ENCODE measurements at places on chromosomes 2 and 18.

- DNase-seq, result no peak
Observed at GRCh38 chr2:109126501-109126860, 2.5 kb upstream of the SH3RF3 start.

GRCh38 chr2:215723631-215724011 lies 287.8 kb upstream of the FN1 start:
- DNase-seq, result no peak

- DNase-seq, result no peak
Observed at GRCh38 chr2:54591551-54591950, 131.9 kb upstream of the EML6 start.

- DNase-seq, result no peak
Observed at GRCh38 chr2:39660612-39661236, 5.0 kb upstream of the TMEM178A start.

GRCh38 chr2:18741895-18742732 lies 152.7 kb upstream of the NT5C1B start:
- no peak for DNase-seq

- DNase-seq, result no peak
Observed at GRCh38 chr2:203886661-203887151, 19.1 kb downstream of the CTLA4 start.

GRCh38 chr2:63658176-63658968 lies 69.6 kb downstream of the MDH1 start:
- DNase-seq, result no peak

- no peak for DNase-seq
Observed at GRCh38 chr2:96400049-96401000, 64.8 kb downstream of the NCAPH start.

GRCh38 chr2:175048275-175048674 lies 43.1 kb upstream of the CHN1 start:
- no peak for DNase-seq

Measured in T-cell (primary cell).